Stimulated activated naive CD8-positive, alpha-beta T cell treated with anti-CD3 and anti-CD28 coated beads, Interleukin-15, amount 100 ng/mL, for 72 hours (primary cell): ENCODE measurements at places on chromosomes 12 and 14.
A peak's percentile ranks its signal among the peaks of the same experiment; 100 is the strongest.

DNA sequence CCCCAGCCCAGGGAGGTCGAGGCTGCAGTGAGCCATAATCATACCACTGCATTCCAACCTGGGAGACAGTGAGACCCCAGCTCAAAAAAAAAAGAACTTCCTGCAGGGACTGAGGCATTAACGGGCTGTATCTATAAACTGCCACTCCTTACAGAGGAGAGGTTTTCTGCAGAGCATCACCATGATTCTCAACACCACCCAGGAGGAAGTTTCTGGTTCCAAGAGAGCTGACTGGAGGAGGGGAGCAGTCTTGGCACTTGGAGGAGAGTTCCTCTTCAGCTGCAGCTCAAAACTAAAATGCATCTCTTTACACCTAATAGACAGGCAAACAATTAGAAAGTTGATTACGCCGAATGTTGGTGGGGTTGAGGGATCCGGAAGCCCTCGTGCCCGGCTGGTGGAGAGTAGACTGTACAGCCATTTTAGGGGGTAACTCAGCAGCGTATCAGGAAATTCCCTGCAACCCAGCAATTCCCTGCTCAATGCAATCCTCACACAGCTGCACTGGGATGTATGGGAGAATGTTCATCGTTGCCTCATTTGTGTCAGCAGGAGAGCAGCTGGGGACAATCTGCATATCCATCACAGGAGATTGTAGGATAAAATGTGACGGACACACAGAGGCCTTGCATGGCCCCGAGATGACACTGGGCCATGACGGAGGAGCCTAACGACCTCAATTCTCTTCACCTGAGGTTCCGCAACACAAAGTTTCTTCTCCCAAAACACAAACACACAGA lies 36.6 kb downstream of the ACTN1 start:
- no peak for DNase-seq

- DNase-seq, result no peak
These were observed 225.1 kb downstream of the BCAT1 start for GRCh38 chr12:24723759-24724158.

GRCh38 chr12:131067981-131068851 lies 114.5 kb downstream of the ADGRD1 start:
- DNase-seq, result no peak

DNA sequence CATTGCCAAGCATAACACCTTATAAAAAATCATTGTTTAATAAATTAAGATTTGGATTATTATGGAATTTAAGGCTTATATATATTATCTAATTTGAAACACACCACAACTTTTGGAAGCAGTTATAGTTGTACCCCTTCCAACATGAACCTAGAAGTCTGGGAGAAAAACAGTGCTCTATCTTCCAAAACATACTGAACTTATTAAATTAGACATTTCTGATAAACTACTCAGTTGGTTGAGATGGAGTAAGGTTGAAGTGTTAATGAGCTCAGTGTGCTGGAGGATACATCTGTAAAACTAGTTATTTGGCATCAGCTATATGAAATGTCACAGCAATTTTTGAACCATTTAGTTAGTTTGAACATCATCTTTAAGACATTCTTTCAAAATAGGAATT lies 227.4 kb downstream of the ALX1 start:
- DNase-seq, result no peak

- no peak for DNase-seq
These were observed 71.3 kb downstream of the CLMN start for GRCh38 chr14:95248432-95248831.

- no peak for DNase-seq
These were observed 405.4 kb downstream of the TMTC2 start for GRCh38 chr12:83092129-83092528.

- DNase-seq, result peak; percentile 86
These were observed 24.7 kb upstream of the IRF2BPL start for GRCh38 chr14:77053046-77053841.

- no peak for DNase-seq
These were observed 180.9 kb downstream of the RPS29 start for GRCh38 chr14:49405291-49405690.

DNA sequence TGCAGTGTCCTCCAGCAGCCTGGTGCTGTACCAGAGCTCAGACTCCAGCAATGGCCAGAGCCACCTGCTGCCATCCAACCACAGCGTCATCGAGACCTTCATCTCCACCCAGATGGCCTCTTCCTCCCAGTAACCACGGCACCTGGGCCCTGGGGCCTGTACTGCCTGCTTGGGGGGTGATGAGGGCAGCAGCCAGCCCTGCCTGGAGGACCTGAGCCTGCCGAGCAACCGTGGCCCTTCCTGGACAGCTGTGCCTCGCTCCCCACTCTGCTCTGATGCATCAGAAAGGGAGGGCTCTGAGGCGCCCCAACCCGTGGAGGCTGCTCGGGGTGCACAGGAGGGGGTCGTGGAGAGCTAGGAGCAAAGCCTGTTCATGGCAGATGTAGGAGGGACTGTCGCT lies 15.2 kb downstream of the C12orf43 start:
- DNase-seq, result no peak

GRCh38 chr12:74021937-74022336 lies 515.7 kb upstream of the ATXN7L3B start:
- DNase-seq, result no peak

- no peak for DNase-seq
These were observed 29.6 kb downstream of the NUDT4 start for GRCh38 chr12:93407054-93407962.

GRCh38 chr14:101492716-101493115 lies 68.6 kb upstream of the DIO3 start:
- DNase-seq, result no peak

- DNase-seq, result no peak
These were observed 51.6 kb upstream of the C14orf180 start for GRCh38 chr14:104527857-104528459.

DNA sequence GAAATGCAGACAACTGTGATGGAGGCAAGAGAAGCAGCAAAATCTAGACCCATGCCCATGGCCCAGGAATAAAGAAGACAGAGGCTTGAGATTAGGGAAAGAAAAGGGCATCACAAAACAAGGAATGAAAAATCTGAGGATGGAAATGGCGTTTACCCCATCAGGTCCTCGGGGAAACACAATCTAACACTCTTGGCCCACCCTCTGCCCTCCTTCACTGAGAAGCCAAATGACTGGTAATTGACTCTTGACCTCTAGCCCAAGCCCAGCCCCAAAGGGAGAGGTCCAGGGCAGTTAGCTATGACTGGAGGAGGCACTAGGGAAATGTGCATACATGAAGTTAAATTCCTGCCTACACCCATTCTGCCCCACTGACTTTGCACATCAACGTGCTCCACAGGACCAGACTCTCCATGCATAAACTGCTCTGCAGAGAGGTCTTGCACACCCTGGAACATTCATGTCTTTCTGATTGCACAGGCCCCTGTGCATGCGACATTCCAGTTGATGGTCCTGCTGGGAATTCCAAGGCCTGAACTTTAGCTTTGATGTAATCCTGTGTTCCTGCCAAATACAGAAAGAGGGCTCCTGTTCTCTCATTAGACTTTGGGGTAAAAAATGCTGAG lies 5.7 kb downstream of the ZFHX2 start:
- DNase-seq, result no peak

- DNase-seq, result no peak
These were observed 13.6 kb downstream of the PEX5 start for GRCh38 chr12:7203109-7203508.

- peak; percentile 4 for DNase-seq
These were observed 376.7 kb downstream of the ALG10 start for GRCh38 chr12:34398706-34399630.

DNA sequence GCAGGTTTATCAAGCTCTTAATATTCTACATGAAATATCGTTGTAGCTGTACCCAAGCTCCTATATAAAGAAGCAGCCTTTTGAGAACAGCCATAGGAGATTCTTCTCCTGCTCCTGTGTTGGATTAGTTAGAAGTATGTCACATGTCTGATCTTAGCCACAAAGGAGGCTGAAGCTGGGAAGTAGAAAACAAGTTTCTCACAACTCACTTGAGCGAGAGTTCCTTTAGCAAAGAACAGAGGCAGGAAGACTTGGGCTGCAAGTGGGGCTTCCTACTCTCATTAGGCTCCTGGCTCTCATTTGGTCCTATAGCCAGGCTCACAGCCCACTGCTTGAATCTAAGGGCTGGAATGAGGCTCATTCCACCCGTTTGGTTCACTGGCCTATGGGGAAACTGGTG lies 281.9 kb downstream of the BTG1 start:
- DNase-seq, result no peak

DNA sequence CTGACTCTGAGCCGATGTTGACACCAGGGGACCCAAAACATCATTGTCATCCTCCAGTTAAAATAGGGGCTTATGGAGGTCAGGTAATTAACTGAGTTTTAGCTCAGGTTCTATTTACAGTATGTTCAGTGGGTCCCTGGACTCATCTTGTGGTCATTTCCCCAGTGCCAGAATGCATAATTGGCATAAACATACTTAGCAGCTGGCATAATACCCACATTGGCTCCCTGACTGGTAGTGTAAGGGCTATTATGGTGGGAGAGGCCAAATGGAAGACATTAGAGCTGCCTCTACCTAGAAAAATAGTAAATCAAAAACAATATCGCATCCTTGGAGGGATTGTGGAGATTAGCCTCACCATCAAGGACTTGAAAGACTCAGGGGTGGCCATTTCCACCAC lies 350.9 kb downstream of the C12orf75 start:
- no peak for DNase-seq

DNA sequence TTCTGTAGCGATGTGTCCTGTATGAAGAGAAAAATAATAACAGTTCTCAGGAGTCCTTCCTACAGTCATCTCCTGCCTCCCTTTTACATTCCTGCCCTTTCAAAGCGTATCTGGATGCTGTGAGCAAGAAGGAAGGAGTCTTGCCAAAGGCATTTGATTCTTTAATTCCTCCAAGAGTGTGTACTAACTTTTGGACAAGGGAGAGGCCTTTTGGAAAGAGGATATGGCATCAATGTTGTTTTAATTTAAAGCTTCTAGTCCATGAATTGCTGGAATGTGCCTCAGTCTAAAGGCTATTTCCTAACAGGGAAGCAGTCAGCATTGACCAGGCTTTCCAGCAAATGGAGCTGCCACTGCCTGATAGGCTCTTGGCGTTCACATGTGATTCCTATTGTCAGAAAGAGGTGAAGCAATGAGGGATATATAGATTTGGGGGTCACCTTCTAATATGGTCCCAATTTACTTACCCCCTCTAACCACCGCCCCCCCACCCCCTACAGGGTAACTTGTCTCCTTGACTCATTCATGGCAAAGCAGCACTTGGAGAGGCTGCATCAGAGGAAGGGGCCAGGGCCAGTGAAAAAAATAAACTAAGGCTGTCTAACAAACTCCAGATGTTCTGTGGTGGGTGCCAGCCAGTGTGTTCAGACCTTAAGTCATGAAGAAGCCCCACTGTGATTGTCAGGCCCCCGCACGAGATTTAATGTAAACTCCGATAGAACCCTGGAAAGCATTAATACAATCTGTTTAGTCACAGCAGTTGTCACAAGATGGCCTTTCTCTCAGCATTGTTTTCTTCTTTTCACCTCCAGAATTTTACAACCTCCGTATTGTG lies 220.3 kb downstream of the FBXL14 start:
- DNase-seq, result no peak

DNA sequence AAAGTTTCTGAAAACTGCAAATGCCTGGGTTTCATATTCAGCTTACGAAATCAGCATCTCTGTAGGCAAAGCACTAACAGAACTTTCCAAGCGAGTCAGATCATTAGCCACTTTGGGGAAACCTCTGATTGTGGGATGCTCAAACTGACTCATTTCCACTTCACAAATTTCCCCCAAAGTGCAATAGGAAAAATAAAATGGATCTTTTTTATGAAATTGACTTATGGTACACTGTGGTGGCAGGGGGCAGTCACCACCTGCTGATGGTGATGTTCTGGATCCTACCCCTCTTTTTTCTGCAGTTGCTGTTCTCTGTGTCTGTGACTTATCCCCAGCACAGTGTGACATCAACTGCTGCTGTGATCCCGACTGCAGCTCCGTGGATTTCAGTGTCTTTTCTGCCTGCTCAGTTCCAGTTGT lies 5.6 kb downstream of the TCTN1 start:
- DNase-seq, result peak; percentile 50

DNA sequence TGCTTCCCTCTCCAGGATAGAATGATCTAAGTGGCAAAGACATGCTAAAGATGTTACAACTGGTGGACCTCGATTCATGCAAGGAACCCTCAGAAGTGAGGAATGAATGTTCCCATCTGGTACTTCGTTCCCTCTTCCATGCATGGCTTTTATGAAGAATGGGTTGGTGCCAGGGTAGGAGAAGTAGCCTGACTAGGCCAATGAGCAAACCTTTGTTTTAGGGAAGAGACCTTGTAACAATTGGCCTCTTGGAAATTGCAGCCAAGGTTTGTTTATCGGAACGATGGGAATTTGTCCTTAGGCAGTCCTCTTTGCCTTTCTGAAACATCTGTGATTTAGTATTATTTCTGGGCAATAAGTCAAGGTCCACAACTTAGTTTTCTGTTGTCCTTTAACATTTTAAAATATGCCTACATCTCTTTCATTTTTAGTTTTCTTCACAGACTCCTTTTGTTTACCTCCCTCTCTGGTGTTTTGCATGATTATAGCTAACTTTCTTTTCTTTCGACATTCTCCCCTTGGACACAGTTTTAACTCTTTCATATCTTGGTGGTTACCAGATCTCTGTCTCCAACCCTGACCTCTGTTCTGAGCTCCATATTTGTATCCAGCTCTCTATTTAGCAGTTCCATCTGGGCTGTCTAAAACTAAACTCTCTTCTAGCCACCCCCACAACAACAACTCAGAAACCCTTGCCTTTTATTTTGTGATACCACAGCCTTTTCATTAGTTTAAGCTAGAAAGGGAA lies 70.0 kb downstream of the DIP2B start:
- DNase-seq, result no peak

DNA sequence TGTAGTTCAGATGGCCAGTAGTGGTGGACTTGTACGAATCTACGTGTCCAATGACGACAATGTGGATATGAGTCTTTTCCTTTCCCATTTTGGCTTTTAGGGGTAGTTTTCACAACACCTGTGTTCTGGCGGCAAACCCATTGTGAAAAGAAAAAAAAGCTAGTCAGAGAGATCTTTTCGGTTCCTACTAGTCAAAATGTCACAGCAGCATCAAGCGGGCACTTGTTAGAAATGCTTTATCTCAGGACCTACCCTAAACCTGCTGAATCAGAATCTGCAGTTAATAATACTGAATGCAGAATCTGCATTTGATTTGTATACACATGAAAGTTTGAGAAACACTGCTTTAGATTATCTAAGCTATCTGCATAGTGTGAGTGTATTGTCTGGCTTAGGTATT lies 18.3 kb downstream of the AEBP2 start:
- DNase-seq, result no peak

- no peak for DNase-seq
These were observed 17.6 kb upstream of the AKAP6 start for GRCh38 chr14:32311294-32312009.

DNA sequence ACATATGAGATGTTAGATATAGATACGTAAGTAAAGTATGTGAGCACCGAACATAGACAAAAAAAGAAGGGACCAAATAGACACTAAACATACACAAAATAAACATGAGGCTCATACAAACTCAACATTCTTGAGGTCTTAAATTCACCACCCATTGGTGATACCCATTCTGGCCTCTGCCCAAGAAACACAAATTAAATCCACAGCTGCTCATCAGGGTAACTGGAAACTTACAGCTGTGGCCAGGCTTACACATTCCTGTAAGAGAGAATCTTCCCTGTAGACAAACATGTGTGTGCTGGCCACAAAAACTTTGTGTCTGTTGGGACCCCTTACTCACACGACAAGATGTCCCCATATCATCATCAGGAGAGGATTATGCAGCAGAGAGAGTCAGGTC lies 22.4 kb downstream of the MAGOHB start:
- DNase-seq, result no peak

- DNase-seq, result no peak
These were observed 42.5 kb downstream of the JDP2 start for GRCh38 chr14:75470238-75470797.

- no peak for DNase-seq
These were observed 93.6 kb downstream of the HECTD4 start for GRCh38 chr12:112288638-112289037.
